Germinal center (tissue), 1 donor: ENCODE measurements at places on chromosomes 16 and 17.

DNA sequence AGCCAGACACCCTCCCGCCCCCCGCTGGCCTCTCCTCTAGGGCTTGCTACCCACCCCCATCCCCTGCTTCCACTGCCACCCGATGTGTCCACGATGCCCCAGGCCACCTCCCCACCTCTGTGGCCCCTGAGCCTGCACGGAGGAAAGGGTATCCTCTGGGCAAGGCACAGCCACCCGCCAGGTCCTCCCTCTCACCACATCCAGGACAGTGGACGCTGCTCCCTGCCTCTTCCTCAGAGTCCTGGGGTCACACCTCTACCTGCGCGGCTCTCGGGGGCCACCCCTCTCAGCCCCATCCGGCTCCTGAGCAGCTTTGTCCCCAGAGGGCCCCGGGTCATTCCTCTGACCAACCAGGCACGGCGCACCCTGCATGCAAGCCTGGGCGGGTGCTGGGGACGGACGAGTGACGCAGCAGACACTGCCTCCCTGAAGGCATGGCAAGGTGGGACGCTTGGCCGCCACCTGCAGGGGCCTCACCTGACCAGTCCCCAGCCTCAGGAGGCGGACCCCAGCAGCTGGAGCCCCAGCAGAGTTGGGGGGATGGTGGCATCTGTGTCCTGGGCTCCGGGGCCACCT lies 24.8 kb downstream of the FLYWCH1 start:
- no peak for DNase-seq

GRCh38 chr17:28841901-28842281 lies 699 bp downstream of the FAM222B start:
- peak; percentile 23 for DNase-seq

- DNase-seq = no peak
Observed at GRCh38 chr17:52143542-52143941, 15.0 kb downstream of the CA10 start.

- DNase-seq = no peak
Observed at GRCh38 chr17:34360601-34361270, 2.3 kb downstream of the CCL1 start.

DNA sequence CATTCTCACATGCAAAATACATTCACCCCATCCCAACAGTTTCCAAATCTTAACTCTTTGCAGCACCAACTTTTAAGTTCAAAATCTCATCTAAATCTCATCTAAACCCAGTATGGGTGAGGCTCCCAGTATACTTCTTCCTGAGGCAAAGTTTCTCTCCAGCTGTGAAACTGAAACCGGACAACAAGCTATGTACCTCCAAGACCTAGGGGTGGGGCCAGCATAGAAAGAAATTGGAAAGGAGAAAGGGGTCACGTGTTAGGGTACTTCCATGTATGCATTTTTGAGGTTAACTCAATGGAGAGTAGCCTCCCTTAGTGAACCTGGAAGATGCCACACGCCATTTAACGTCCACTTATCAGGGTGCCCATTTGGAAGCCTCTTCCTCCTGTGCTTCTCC lies 23.9 kb upstream of the LRRC75A start:
- DNase-seq = no peak
